ENCODE measurements at places on chromosomes 6 and 20. TPM values are rescaled to one million over a fixed set of nuclear protein-coding genes. Genes with fewer than 3 reads are reported as not detected.
A peak's percentile ranks its signal among the peaks of the same experiment; 100 is the strongest.

DNA sequence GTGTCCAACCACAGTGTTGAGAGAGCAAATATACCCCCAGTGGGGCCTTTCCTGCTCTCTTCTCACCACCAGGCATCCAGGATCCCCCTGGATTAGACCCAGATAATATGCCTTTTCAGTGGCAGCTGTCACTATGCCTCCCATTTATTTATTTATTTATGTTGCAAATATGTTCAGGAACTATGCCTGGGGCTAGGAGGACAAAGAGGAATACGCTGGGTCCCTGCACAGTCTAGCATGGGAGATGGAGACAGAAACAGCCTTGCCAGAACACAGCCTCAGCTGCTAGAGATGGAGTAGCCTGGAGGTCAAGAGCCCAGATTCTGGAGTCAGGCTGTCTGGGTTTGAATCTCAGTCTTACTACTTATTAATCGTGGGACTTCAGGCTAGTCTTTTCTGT is 74.6 kb upstream of the LRFN2 start:
- no peak overlapping the region for H3K27ac ChIP-seq
- no peak for DNase-seq
- H3K36me3 ChIP-seq = no peaks in the 10 kb centered on the region
- H3K4me1 ChIP-seq = no peaks in the 10 kb centered on the region
- H3K4me3 ChIP-seq = no peak overlapping the region

- no peak for DNase-seq
- H3K36me3 ChIP-seq = no peaks in the 10 kb centered on the region
- H3K27ac ChIP-seq = no peak overlapping the region
- H3K27me3 ChIP-seq = peaks cover 35% of the 10 kb centered on the region
- no peak overlapping the region for H3K4me3 ChIP-seq
- no peaks in the 10 kb centered on the region for H3K4me1 ChIP-seq
Observed at GRCh38 chr20:58511861-58512260, 3.3 kb downstream of the APCDD1L start.

DNA sequence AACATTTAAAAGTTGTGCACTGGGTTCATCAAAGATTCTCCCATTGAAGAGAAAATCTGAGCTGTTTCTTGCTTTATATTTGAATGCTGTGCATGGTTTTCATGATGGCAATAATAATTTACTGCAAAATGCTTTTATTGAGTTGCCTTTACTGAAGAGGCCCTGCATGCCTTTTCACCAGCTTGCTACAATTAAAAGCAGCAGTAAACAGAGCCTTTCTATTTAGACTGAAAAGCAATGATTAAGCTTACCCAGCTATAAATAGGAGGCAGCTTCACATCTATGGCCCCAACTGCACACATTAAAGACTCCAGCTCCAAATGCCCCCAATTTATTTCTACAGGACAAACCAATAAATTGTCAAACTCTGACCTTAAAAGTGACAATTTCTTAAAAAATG is 70.3 kb downstream of the ANKEF1 start:
- no peak overlapping the region for H3K27ac ChIP-seq
- no peak for DNase-seq
- no peaks in the 10 kb centered on the region for H3K36me3 ChIP-seq
- no peaks in the 10 kb centered on the region for H3K4me1 ChIP-seq
- H3K4me3 ChIP-seq = no peak overlapping the region
- H3K27me3 ChIP-seq = no peaks in the 10 kb centered on the region

The RGL2 gene
- total RNA-seq = 17.7 TPM

DNA sequence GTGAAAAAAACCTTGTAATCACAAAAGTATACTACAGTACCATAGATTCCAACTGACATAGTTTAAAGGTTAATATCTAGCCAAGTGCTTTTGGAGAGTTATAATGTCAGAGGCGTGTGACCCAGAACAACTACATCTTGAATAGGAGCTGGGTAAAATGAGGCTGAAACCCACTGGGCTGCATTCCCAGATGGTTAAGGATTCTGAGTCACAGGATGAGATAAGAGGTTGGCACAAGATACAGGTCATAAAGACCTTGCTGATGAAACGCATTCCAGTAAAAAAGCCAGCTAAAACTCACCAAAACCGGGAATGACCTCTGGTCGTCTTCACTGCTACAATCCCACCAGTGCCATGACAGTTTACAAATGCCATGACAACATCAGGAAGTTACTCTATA is 22.4 kb upstream of the KIAA0408 start:
- H3K27me3 ChIP-seq = peaks cover 10% of the 10 kb centered on the region
- H3K36me3 ChIP-seq = peaks cover 37% of the 10 kb centered on the region
- no peak overlapping the region for H3K27ac ChIP-seq
- H3K4me3 ChIP-seq = no peak overlapping the region
- peaks cover 28% of the 10 kb centered on the region for H3K4me1 ChIP-seq
- DNase-seq = no peak

The TNF gene
- 115 TPM for total RNA-seq

The LY6G5B gene
- total RNA-seq = 21.4 TPM

DNA sequence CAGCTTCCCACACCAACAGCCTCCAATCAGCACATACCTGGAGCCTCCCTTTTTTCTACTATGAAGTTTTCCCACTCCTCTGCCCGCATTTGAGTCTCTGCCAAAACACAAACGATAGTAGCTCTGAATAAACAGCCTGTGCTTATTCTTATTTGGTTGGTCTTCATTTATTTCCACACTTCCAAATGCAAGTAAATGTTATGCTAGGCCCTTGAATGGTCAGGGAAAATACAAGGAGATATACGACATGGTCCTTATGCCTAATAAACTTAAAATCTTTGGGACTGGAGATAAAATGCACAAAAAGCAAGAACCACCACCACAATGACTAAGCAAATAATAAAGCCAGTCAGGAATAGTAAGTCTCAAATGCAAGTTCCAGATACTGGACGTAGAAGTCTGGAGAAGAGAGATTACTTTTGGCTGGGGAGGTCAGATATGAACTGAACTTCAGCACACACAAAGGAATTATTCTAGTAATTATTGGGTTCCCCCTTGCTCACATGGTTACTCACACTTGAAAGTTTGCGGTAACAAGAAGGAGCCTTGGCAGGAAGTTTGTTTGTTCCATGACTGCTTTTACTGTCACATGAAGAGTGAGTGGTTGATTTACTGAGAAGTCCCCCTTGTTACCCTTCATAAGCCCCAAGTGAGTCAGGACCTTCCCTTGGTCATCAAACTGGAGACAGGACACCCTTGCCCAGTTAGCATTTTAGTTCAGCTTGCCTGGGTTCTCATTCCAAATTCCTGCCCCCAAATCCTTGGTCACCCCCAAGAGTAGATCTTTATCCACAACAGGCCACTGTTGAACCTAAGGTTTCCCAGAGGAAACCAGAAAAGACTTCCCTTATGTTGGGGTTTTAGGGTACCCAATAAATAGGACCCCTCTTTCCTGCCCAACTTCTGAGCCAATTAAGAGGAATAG is 511.2 kb upstream of the JARID2 start:
- peak overlapping the region; percentile 54 for H3K4me3 ChIP-seq
- peak; percentile 47 for DNase-seq
- H3K27ac ChIP-seq = peak overlapping the region; percentile 95
- H3K36me3 ChIP-seq = peaks cover 34% of the 10 kb centered on the region
- H3K4me1 ChIP-seq = peaks cover 88% of the 10 kb centered on the region

DNA sequence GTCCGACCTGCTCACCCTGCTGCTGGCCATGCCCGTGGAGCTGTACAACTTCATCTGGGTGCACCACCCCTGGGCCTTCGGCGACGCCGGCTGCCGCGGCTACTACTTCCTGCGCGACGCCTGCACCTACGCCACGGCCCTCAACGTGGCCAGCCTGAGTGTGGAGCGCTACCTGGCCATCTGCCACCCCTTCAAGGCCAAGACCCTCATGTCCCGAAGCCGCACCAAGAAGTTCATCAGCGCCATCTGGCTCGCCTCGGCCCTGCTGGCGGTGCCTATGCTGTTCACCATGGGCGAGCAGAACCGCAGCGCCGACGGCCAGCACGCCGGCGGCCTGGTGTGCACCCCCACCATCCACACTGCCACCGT is 885 bp downstream of the NTSR1 start:
- H3K4me1 ChIP-seq = peaks cover 9% of the 10 kb centered on the region
- H3K27me3 ChIP-seq = peaks cover 27% of the 10 kb centered on the region
- no peak overlapping the region for H3K27ac ChIP-seq
- no peaks in the 10 kb centered on the region for H3K36me3 ChIP-seq
- no peak for DNase-seq
- H3K4me3 ChIP-seq = no peak overlapping the region

The PXDC1 gene
- total RNA-seq = not detected

DNA sequence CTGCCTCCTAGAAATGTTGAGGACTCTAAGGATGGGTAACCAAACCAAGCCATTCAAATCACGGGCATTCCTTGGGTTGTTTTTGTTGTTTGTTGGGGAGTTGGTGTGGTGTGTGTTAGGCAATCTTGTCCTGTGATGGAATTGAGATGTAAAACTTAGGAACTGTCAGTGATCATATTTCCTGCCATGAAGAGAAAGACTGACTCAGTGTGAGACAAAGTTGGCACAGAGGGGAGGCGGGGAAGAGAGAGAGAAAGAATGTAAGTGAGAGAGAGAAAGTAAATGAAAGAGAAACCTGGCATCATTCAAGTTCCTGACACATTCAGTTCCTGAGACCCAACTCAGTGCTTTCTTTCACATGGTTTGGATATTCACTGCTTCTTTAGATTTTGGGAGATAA is 21.6 kb upstream of the FBXO30 start:
- H3K36me3 ChIP-seq = peaks cover 5% of the 10 kb centered on the region
- no peaks in the 10 kb centered on the region for H3K27me3 ChIP-seq
- no peak overlapping the region for H3K27ac ChIP-seq
- H3K4me3 ChIP-seq = no peak overlapping the region

The CD2AP gene
- 35.0 TPM for total RNA-seq

GRCh38 chr6:46556053-46556452 is 64.8 kb upstream of the RCAN2 start:
- no peaks in the 10 kb centered on the region for H3K4me1 ChIP-seq
- no peak overlapping the region for H3K27ac ChIP-seq
- H3K27me3 ChIP-seq = peaks cover 33% of the 10 kb centered on the region
- no peak overlapping the region for H3K4me3 ChIP-seq
- no peaks in the 10 kb centered on the region for H3K36me3 ChIP-seq
- DNase-seq = no peak

- no peak overlapping the region for H3K27ac ChIP-seq
- H3K36me3 ChIP-seq = no peaks in the 10 kb centered on the region
- H3K27me3 ChIP-seq = no peaks in the 10 kb centered on the region
- no peaks in the 10 kb centered on the region for H3K4me1 ChIP-seq
- no peak for DNase-seq
Observed at GRCh38 chr20:60877071-60877857, 374.8 kb upstream of the CDH4 start.

- H3K27me3 ChIP-seq = no peaks in the 10 kb centered on the region
- peaks cover 76% of the 10 kb centered on the region for H3K4me1 ChIP-seq
- H3K36me3 ChIP-seq = peaks cover 40% of the 10 kb centered on the region
- DNase-seq = peak; percentile 78
Observed at GRCh38 chr6:42030585-42031506, 19.5 kb upstream of the TAF8 start.

DNA sequence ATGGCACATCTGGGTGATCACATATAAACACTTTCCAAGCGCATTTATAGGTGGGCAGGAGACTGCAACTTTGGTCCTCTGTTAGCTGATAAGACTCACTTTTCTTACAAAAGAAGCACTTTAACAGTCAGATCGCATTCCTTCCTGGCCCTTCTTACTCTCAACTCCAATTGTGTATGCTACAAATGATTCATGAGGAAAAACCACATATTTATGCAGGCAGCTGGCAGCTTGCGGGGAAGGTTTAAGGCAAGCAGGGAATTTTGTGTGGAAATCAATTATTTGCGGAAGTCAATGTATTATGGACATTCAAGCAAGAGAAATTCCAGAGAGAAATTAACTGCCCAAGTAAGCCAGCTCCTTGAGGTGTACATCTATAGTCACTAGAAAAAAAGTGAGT is 194.0 kb downstream of the PKHD1 start:
- no peaks in the 10 kb centered on the region for H3K36me3 ChIP-seq
- no peaks in the 10 kb centered on the region for H3K27me3 ChIP-seq
- no peak for DNase-seq
- H3K27ac ChIP-seq = no peak overlapping the region
- no peaks in the 10 kb centered on the region for H3K4me1 ChIP-seq
- H3K4me3 ChIP-seq = no peak overlapping the region

DNA sequence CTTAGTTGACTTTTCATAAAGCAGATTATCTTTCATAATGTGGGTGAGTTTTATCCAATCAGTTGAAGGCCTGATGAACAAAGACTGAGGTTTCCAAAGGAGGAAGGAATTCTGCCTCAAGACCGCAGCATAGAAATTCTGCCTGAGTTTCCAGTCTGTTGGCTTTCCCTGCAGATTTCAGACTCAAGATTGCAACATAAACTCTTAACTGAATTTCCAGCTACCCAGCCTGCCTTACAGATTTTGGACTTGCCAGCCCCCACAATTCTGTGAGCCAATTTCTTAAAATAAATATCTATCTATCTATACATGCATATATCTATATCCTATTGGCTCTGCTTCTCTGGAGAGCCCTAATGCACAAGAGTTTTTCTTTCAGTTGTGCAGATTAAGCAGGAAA is 57.3 kb upstream of the SMLR1 start:
- DNase-seq = no peak
- H3K4me1 ChIP-seq = no peaks in the 10 kb centered on the region
- H3K36me3 ChIP-seq = no peaks in the 10 kb centered on the region
- H3K27ac ChIP-seq = no peak overlapping the region
- H3K4me3 ChIP-seq = no peak overlapping the region

- no peaks in the 10 kb centered on the region for H3K27me3 ChIP-seq
- no peaks in the 10 kb centered on the region for H3K4me1 ChIP-seq
- no peak for DNase-seq
- no peak overlapping the region for H3K4me3 ChIP-seq
- H3K27ac ChIP-seq = no peak overlapping the region
Observed at GRCh38 chr6:146587459-146587858, 11.3 kb upstream of the ADGB start.

- DNase-seq = no peak
- no peaks in the 10 kb centered on the region for H3K27me3 ChIP-seq
- peaks cover 26% of the 10 kb centered on the region for H3K36me3 ChIP-seq
- peaks cover 15% of the 10 kb centered on the region for H3K4me1 ChIP-seq
- no peak overlapping the region for H3K27ac ChIP-seq
Observed at GRCh38 chr20:63919130-63919529, 24.2 kb downstream of the DNAJC5 start.

- no peak for DNase-seq
- H3K27ac ChIP-seq = peak overlapping the region; percentile 81
- peaks cover 24% of the 10 kb centered on the region for H3K36me3 ChIP-seq
Observed at GRCh38 chr6:122399055-122399347, 451 bp upstream of the HSF2 start.

DNA sequence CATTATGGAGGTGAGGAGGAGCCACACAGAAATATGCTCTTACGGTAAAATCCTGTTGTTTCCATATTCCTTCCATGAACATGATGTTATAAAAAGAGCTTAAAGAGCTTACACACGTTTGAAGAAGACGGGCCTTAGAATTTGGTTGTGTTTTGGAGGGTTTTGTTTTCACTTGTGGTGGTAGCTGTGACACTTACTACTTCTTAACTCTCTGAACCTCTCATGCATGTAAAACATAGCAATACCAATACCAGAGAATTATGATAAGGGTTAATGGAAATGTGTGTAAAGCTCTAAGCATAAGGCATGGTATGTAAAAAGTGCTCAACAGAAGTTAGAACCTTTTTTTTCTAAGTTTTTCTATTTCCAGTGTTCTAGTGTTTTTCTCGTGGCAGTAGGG is 256.1 kb upstream of the KCNQ5 start:
- peaks cover 15% of the 10 kb centered on the region for H3K27me3 ChIP-seq
- H3K4me3 ChIP-seq = no peak overlapping the region
- no peaks in the 10 kb centered on the region for H3K4me1 ChIP-seq
- H3K36me3 ChIP-seq = no peaks in the 10 kb centered on the region
- no peak for DNase-seq

The RAET1L gene
- not detected for total RNA-seq
